ENCODE measurements at places on chromosomes 11 and 22.

DNA sequence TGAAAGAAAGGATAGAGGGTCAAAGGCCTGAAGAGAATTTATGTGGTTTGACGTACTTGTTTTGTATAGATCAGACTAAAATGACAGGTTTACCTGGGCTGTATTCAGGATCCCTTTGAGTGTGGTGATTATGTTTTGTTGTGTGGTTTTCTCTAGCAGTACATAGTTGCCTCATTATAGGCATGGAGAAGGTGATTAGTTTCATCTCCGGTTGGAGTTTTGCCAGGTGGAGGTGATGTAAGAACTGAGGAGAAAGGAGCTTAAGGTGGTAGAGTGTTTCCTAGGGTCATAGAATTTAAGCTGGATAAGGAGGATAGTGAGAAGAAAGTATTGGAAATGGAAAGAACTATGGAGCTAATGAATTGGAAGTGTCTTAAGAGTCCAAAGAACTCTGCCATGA is 229.0 kb downstream of the TMEM135 start:
- no peak overlapping the region for H3K27ac ChIP-seq
- H3K27me3 ChIP-seq, result no peaks in the 10 kb centered on the region
- no peak for DNase-seq
- no peaks in the 10 kb centered on the region for H3K36me3 ChIP-seq
- H3K4me1 ChIP-seq, result no peaks in the 10 kb centered on the region

GRCh38 chr11:80109031-80109430 is 668.2 kb upstream of the TENM4 start:
- no peak overlapping the region for H3K4me3 ChIP-seq
- DNase-seq, result no peak
- H3K36me3 ChIP-seq, result no peaks in the 10 kb centered on the region
- H3K27ac ChIP-seq, result no peak overlapping the region
- H3K27me3 ChIP-seq, result no peaks in the 10 kb centered on the region

DNA sequence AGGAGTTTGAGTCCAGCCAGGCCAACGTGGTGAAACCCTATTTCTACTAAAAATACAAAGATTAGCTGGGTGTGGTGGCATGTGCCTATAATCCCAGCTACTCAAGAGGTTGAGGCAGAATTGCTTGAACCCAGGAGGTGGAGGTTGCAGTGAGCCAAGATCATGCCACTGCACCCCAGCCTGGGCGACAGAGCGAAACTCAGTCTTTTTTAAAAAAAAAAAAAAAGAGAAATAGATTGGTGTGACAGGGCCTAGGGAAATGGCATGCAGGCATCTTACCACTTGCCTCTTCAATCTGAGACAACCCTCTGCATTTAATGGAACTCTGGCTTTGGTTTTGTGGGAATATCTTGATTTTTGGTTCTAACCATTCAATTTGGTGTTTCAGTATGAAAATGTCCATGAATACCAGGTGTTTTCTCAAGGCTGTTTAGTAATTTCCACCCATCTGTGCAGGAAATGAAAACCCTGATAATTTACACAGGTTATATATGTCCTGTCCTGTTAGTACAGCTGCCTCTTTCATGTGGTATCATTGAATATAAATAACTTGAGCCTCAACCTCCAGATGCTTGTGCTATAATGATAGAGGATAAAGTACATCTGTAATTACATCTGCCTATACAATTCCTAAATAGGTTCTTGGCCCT is 8.4 kb downstream of the XBP1 start:
- H3K4me3 ChIP-seq, result no peak overlapping the region
- no peaks in the 10 kb centered on the region for H3K27me3 ChIP-seq
- H3K4me1 ChIP-seq, result no peaks in the 10 kb centered on the region
- H3K27ac ChIP-seq, result no peak overlapping the region
- no peak for DNase-seq
- peaks cover 79% of the 10 kb centered on the region for H3K36me3 ChIP-seq

- H3K36me3 ChIP-seq, result no peaks in the 10 kb centered on the region
- DNase-seq, result no peak
These were observed at the start of gene PRODH for GRCh38 chr22:18935889-18936529. Gene PRODH (minus strand): TSS chr22:18936293. CDS start chr22:18936287, 6 bp downstream.

GRCh38 chr11:78063440-78064181 is at the start of gene THRSP:
Gene THRSP (plus strand): TSS chr11:78063861. CDS start chr11:78063882, 21 bp downstream.
- H3K36me3 ChIP-seq, result peaks cover 5% of the 10 kb centered on the region
- peak within 1 kb of the TSS; percentile 0 for H3K4me3 ChIP-seq
- H3K27ac ChIP-seq, result no peak within 1 kb of the TSS

- H3K4me3 ChIP-seq, result no peak overlapping the region
- H3K27ac ChIP-seq, result no peak overlapping the region
- no peaks in the 10 kb centered on the region for H3K4me1 ChIP-seq
- DNase-seq, result no peak
- H3K36me3 ChIP-seq, result peaks cover 36% of the 10 kb centered on the region
These were observed 9.1 kb downstream of the SELENOO start for GRCh38 chr22:50209893-50210292.

Measured in neuronal stem cell (in vitro differentiated cells).